SHP77 treated with DMSO at 0.1 percent for 48 hours (cell line): ENCODE measurements at places on chromosomes 2 and 18.

DNA sequence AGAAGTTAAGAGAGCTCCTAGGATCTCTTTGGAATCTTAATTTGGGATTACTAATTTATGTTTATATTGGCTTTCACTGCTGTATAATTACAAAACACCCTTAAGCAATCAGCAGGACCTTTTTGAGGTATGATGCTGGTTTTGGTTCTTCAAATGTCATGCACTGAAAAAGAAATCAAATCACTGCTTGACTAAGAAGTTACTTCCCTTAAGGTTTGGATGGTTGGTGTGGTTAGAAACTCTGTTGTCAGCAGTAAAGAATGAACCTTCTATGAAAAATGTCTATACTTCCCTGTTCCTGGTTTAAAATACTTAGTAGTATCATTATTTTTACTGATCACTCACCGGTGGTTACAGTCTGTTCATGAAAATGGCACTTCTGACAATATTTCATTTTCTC is 5.5 kb downstream of the COLEC12 start:
- DNase-seq: no peak

GRCh38 chr2:122078451-122078850 is 323.0 kb downstream of the TSN start:
- DNase-seq: no peak

DNA sequence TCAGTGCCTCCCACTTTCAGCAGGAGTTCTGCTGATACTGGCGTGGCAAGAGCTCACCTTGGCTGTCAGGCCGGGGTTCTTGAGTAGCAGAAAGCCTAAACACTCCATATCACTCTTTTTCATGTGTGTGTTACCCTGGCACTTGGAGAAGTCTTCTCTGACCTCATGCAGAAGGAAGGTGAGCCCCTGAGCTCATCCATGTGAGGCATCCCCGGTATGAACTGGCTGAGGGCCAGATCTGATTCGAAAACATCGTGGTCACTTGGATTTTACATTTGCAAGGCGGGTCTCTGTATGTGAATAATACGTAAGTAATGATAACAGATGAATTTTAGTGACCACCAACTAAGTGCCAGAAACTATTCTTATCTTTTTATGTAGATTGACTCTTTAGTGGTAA is 93.6 kb downstream of the RAPGEF4 start:
- no peak for DNase-seq

GRCh38 chr2:121897335-121897970 is 142.0 kb downstream of the TSN start:
- no peak for DNase-seq

DNA sequence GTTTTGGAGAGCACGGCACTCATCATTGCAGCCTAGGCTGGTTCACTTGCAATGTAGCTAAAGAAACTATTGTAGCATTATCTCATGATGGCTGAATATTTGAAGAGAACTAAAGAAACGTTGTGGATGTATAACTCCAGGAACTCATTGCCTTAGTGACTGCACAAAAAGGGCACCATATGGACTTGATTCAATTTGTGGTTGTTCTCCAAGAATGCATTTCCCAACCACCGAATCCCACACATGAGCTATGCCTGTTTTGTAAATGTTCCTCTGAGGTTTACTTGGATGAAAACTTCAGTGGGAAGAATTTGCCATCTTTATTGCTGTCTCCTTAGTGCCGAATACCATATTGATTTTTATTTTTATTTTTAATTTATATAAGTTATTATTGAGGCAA is 43.5 kb downstream of the DOK6 start:
- no peak for DNase-seq

GRCh38 chr2:85536479-85536878 is 2.5 kb upstream of the MAT2A start:
- DNase-seq: no peak

- DNase-seq: no peak
Observed at GRCh38 chr2:127632592-127633489, 13.1 kb upstream of the GPR17 start.

GRCh38 chr2:67917332-67918054 is 145.3 kb downstream of the C1D start:
- DNase-seq: no peak
